Testis (tissue), 5 donors: ENCODE measurements at places on chromosomes 3 and 15. TPM values are rescaled to one million over a fixed set of nuclear protein-coding genes. Genes with fewer than 3 reads are reported as not detected.

Gene ROPN1
- 139 TPM for total RNA-seq

Gene ALS2CL
- total RNA-seq: 11.2 TPM

Gene CPB1
- 1.4 TPM for total RNA-seq

Gene KBTBD13
- 3.4 TPM for total RNA-seq

Gene RYR3
- total RNA-seq: 4.3 TPM

Gene VPS8
- total RNA-seq: 88.0 TPM

Gene GRIP2
- 2.7 TPM for total RNA-seq

Gene IMPG2
- 0.39 TPM for total RNA-seq

Gene BMF
- total RNA-seq: 7.7 TPM

Gene SUSD5
- 5.6 TPM for total RNA-seq

Gene SAXO2
- 28.0 TPM for total RNA-seq

Gene TMEM212
- 2.5 TPM for total RNA-seq

Gene PLXNB1
- total RNA-seq: 70.2 TPM

Gene ZKSCAN7
- 20.1 TPM for total RNA-seq

Gene PCCB
- 91.8 TPM for total RNA-seq

Gene ANKRD34C
- 0.12 TPM for total RNA-seq

Gene SKOR1
- 1.1 TPM for total RNA-seq

Gene MYL3
- 1.2 TPM for total RNA-seq

Gene FOXL2
- 1.9 TPM for total RNA-seq

Gene ZBTB11
- total RNA-seq: 37.4 TPM

Gene MBD4
- 27.6 TPM for total RNA-seq

Gene SPTSSB
- total RNA-seq: not detected

Gene DUOX1
- 5.7 TPM for total RNA-seq

Gene SLC2A2
- total RNA-seq: not detected

Gene FOXP1
- total RNA-seq: 105 TPM

Gene ACKR2
- total RNA-seq: 7.8 TPM

Gene TMC3
- 0.31 TPM for total RNA-seq

Gene SLC27A2
- 2.5 TPM for total RNA-seq

Gene ZNF385D
- total RNA-seq: 21.1 TPM

Gene ARHGAP11A
- 12.6 TPM for total RNA-seq

Gene SLC28A2
- total RNA-seq: 0.81 TPM
